ENCODE measurements at places on chromosomes 2 and 18. TPM values are rescaled to one million over a fixed set of nuclear protein-coding genes. Genes with fewer than 3 reads are reported as not detected.
A peak's percentile ranks its signal among the peaks of the same experiment; 100 is the strongest.

DNA sequence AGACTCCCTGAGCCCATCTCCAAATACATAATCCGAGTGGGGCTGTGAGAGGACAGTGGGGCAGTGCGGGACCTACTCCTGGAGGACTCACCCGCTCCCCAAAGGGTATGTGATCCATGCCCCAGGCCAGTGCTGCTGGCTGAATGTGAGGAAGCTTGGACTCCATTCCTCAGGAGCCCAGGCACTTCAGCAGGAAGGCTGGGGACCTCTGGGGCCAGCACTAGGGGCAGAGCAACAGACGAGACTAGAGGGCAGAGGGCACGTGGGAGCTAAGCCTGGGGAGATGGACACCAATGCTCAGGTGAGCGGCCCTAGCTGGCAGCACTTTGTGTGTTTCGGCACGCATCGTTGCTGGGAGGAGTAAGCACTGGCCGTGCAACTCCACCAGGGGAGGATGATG, 84.9 kb downstream of the MALT1 start:
- no peak for DNase-seq

Gene NCKAP5
- 0.26 TPM for total RNA-seq

DNA sequence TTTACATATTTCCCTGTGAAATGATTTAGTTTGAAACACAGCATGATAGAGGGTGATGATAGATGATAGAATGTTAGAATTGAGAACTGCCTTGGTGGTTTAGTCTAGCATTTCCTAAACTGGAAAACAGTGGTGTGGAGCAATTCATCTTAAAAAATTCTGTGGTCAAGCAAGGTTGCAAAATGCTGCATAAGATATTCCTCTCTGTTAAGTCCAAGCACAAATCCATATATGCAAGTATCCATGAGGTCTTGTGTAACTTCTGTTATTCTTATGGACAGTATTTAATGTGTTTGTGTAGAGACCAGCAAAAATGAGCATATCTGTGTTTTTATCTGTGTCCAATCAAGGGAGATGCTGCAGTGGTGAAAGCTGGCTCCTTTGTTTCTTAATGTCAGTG, 30.0 kb downstream of the CPS1 start:
- no peak for DNase-seq

DNA sequence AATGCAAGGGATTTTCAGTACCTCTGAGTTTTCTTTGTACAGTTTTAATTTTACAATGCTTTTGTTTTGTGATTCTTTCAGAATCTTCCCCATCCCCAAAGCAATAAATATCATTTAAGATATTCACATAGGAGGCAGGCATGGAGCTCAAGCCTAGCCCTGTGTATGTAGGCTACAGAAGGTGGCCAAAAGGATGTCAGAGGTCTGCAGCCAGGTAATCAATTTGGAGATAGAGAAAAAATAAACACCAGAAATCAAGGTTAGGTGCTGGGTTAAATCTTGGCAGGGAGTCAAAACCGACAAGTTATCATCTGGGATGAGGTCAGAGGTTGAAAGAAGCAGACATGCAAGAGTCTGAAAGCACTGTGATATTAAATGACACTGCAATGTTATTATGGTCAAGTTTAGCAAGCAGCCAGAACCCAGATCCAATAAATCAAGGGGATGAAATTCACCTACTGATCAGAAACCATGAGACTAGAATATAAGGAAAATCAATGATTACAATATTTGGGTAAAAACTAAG, 45.1 kb upstream of the LRP1B start:
- no peak for DNase-seq

DNA sequence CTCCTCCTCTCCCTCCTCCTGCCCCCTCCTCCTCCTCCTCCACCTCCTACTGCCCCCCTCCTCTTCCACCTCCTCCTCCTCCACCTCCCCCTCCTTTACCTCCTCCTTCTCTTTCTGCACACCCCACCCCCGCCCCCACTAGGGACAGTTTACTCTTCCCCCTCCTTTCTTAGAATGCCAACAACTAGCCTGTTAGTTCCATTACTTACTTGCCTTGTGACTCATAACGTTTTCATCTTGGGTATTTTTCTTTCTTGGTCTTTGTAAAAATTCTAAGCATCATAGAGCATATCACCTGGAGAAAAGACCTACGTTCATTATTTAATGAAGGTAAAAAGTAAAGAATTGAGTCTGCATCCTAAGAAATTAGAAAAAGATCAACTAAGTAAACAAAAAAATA, 165.3 kb downstream of the NEDD4L start:
- DNase-seq = peak; percentile 40

GRCh38 chr2:178193823-178194599, at the start of gene OSBPL6:
OSBPL6 (plus strand) TSS chr2:178194512; CDS start chr2:178306185, 111,673 bp downstream.
- DNase-seq = peak; percentile 72

Gene SMC6
- total RNA-seq = 20.5 TPM

Gene UGT1A8
- under 0.01 TPM for total RNA-seq

Measured in bronchial epithelial cell (primary cell).